ENCODE measurements at places on chromosomes 2 and 18. TPM values are rescaled to one million over a fixed set of nuclear protein-coding genes. Genes with fewer than 3 reads are reported as not detected.

DNA sequence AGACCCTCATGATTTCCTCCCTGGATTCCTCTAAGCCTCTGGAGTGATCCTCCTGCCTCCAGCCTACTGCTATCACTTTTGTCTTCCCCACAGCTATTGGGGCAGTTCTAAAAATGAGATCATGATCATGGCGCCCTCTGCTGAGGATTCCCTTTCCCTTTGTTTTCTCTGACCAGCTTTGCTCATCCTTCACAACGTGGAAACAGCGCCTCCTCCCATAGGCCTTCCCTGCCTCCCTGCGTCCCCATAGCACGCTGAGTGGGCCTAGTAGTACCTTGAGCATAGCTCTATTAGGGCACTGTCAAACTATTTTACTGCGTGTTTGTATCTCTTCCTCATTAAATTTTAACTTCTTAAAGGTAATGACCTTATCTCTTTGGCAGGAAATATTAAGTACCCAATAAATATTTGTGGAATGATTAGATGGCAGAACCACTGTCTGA is 207.0 kb upstream of the FANCL start:
- no peak overlapping the region for H3K27ac ChIP-seq
- no peaks in the 10 kb centered on the region for H3K27me3 ChIP-seq
- H3K4me3 ChIP-seq, result no peak overlapping the region
- no peaks in the 10 kb centered on the region for H3K36me3 ChIP-seq

DNA sequence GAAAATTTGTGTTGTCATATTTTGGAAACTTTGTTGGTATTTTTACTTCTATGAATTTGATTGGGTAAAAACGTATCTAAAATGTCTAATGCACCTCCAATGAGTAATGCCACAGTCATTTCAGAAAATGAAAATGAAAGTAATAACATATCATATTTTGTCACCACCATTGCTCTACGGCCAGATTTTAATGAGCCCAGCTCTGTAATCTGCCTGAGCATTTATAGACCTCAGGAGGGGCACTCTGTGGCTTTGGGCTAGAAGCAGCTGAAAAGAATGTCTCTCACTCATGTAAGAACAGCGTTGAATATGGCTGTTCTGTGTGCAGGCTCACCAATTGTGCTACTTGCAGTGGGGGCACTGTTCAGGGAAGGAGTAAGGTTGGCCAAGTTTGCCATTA is 32.7 kb upstream of the ABCA12 start:
- no peak for DNase-seq
- H3K4me3 ChIP-seq, result no peak overlapping the region
- no peaks in the 10 kb centered on the region for H3K36me3 ChIP-seq
- no peaks in the 10 kb centered on the region for H3K4me1 ChIP-seq
- H3K27ac ChIP-seq, result no peak overlapping the region

DNA sequence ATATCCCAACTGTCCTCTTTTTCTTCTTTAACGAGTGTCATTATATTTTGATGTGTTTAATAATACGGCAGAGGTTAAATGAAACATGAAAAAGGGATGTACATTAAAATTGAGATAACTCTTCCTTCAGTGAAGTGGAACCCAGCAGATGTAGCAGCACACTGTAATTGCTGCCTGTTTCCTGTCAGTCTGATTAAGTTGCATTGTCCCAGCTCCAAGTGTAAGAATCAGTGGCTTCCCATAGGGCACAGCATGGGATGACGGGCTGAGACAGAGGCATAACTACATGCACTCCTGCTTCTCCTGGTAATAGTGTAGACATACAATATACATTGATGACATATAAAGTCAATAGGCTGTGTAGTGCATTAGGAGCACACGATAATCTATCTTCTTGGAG is 175.8 kb upstream of the TCF4 start:
- H3K4me1 ChIP-seq, result peaks cover 42% of the 10 kb centered on the region
- DNase-seq, result no peak
- H3K36me3 ChIP-seq, result no peaks in the 10 kb centered on the region

DNA sequence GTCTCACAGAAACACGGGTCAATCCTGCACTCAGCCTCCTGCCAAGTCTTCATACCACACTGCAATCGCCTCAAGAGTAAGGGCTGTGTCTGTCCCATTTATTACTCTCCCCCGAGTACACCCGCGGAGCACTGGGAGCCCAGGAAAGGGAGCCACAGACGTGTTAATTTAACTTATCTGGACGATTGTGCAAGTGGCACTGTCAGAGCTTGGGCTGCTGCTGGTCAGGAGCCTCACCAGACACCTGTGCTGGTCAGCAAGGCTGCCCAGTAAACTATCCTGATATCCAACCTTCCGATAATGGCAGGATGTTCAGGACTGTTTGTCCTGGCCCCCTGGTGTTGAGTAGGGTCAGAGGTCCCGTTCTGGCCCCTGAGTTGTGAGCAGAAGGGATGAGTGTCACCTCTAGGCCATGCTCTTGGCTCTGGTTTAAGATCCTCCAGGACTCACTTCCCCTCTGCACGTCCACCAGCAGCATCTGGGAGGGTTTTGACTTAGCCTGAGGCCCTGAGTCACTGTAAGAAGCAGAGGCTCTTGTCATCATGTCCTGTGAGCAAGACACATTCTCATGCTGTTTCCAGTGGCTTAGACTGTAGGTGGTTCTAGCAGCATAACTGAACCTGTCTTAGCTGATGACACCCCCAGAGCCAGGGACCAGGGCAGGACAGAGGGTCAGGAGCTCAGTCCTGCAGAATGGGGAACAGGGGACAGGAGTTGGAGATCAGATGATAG is 82.5 kb upstream of the ARL4C start:
- no peaks in the 10 kb centered on the region for H3K4me1 ChIP-seq
- no peak overlapping the region for H3K4me3 ChIP-seq
- H3K27me3 ChIP-seq, result no peaks in the 10 kb centered on the region
- peak; percentile 1 for DNase-seq
- H3K27ac ChIP-seq, result no peak overlapping the region

DNA sequence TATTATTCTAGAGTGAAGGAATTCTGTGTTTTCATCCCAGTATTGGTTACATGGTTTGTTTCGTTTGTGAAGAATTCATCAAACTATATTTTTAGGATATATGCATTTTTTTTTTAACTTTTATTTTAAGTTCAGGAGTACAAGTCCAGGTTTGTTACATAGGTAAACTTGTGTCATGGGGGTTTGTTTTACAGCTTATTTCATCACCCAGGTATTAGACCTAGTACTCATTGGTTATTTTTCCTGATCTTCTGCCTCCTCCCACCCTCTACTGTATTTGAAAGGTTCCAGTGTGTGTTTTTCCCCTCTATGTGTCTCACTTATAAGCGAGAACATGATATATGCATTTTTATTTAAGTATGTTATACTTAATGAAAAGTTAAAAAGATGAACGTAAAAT is 47.6 kb downstream of the SCN9A start:
- H3K27me3 ChIP-seq, result no peaks in the 10 kb centered on the region
- no peaks in the 10 kb centered on the region for H3K36me3 ChIP-seq
- no peak overlapping the region for H3K27ac ChIP-seq
- H3K4me3 ChIP-seq, result no peak overlapping the region
- no peaks in the 10 kb centered on the region for H3K4me1 ChIP-seq

Gene AGPS
- 105 TPM for total RNA-seq

All from Caco-2 (cell line).